CD8-positive, alpha-beta memory T cell (primary cell): ENCODE measurements at places on chromosomes 16 and 17.

GRCh38 chr17:77768248-77768852 is 190.2 kb upstream of the TNRC6C start:
- no peak for DNase-seq

- DNase-seq = no peak
Measured at GRCh38 chr16:78252757-78253156, 153.3 kb downstream of the WWOX start.

DNA sequence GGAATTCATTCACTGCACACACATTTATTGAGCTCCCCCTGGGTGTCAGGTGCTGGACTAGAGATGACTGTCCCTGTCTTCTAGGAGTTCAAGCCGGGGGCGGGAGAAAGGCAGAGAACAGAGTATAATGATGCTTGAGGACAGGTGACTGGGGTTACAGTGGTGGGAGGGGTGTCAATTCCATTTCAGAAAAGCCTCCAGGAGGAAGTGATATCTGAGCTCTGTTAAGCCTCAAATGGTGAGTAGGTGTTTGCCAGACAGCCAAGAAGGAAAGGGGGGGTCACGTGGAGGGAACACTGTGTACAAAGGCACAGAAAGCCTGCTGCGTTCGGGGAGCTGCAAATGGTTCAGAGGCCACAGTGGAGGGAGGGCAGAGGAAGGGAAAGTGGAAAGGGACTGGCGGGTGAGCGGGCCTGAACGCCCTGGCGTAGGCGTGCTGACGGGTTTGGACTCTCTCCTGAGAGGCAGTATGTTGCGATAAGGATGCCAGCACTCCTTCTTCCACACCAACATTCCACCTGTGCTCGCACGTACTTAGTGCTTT is 9.7 kb upstream of the NXPH3 start:
- DNase-seq = no peak

DNA sequence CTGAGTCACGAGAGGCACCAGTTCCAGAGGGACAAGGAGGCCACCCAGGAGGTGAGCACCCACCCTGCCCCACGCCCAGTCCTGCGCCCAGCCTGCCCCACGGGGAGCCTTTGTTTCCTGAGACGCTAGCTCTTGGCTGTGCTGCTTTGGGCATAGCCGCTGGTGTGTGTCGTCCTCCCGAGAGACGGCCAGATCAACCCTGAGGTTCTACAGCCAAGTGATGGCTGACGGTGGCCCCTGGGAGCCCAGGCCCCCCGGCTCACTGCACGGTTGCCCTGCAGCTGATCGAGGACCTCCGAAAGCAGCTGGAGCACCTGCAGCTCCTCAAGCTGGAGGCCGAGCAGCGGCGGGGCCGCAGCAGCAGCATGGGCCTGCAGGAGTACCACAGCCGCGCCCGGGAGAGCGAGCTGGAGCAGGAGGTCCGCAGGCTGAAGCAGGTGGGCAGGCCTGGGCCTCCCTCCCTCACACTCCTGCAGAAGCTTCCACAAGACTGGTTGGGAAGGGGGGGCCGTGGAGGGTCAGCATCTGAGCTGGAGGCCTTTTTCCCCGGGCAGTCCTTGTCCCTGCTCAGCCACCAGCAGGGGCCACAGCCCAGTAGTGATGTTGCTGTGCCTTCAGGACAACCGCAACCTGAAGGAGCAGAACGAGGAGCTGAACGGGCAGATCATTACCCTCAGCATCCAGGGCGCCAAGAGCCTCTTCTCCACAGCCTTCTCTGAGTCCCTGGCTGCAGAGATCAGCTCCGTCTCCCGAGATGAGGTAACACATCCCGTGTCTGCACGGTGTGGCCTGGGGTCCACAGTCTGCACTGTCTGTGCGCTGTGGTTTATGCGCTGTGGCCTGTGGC is 7.4 kb upstream of the CAPN15 start:
- DNase-seq = no peak

- DNase-seq = no peak
Measured at GRCh38 chr17:78537217-78537860, 39.9 kb downstream of the DNAH17 start.

DNA sequence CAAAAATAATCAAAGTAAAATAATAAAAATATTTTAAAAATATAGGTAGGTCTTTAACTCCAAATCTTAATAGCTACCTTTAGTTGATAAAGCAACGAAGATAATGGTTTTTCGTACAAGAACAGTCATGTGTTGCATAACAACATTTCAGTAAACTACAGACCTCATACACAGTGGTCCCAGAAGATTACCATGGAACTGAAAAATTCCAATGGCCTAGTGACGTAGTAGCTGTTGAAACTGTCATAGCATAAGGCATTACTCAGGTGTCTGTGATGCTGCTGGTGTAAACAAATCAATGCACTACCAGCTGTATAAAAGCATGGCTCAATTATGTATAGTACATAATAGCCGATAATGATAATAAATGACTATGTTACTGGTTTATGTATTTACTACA is 43.9 kb downstream of the CREBBP start:
- DNase-seq = no peak

- DNase-seq = no peak
Measured at GRCh38 chr17:49825645-49826044, 22.2 kb downstream of the TAC4 start.

GRCh38 chr16:19029980-19030379 is 37.4 kb upstream of the COQ7 start:
- no peak for DNase-seq

- no peak for DNase-seq
Measured at GRCh38 chr16:55386534-55387296, 62.7 kb downstream of the IRX6 start.

- DNase-seq = no peak
Measured at GRCh38 chr16:57704011-57704904, 9.7 kb downstream of the DRC7 start.

DNA sequence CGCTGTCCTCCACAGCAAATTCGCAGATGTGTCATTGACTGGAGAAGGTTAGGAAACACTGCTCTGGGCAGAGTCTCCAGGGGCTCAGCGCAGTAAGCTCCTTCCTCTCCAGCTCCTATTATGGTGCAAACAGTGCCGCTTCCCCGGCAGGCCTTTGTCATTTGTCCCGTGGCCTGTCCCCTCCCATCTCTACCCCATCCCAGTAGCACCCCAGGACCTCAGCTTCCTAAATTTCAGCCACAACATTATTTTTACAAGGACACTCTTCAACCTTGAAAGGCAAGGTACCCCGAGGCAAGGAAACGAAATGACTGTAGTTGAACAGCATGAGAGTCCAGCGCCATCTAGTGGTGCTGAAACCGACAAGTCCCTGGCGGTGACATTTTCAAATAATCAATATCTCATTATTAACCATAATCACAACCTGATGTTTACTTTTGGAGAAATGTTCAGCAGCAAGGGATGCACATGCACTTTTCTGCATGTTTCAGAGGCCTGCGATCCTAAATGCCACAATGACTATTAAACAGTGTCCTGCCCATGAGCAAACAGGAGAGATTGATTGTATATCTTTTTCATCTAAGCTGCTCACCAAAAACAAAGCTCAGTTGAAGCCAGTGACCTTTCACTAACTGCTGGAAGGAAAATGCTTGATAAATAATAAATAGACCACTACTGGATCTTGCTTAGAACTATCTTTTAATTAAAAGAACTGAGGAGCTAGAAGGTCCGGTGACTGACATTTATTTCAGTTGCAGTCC is 16.5 kb downstream of the MRPS23 start:
- DNase-seq = peak; percentile 59

DNA sequence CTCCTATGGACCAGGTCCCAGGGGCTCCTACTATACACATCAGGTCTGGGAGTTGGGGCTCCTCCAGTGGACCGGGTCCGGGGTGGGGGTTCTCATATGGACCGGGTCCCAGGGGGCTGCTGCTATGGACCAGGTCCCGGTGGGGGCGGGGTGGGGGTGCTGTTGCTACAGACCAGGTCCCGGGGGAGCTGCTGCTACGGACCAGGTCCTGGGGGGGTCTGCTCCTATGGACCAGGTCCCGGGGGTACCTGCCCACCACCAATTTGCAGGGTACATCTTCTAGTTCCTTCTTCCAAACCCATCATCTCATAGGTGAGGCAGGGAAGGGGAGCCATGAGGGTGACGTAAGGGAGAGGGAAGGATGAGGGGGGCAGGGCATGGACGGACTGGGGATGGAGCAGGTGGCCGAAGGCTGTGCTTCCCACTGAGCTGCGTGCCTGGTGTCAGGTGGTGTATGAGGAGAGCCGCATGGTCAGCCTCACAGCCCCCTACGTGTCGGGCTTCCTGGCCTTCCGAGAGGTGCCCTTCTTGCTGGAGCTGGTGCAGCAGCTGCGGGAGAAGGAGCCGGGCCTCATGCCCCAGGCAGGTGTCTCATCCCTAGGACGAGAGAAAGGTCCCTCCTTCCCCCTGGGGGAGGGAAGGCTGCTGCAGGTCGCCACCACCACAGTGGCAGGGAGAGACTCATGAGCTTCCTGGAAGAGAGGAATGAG is 6.6 kb downstream of the ENDOV start:
- DNase-seq = no peak

DNA sequence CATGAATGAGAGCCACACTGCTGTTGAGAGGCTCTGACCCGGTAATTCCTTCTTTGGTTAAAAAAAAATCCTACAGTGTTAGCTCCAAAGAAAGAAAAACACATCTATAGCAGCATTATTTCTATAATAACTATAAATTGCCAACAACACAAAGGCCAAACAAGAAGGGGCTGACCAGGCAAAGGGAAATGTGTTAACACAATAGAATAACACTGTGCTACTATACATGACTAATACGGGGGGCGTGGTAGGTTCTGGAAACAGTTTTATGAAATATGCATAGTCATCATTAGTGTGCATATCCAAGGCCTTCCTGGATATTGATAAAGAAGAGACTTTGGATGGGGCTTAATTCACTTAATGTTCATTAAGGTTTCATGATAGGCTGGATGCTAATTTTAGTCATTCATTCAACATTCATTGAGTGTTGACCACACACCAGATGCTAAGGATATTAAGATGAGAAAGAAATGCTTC is 50.0 kb upstream of the CCL1 start:
- DNase-seq = no peak

DNA sequence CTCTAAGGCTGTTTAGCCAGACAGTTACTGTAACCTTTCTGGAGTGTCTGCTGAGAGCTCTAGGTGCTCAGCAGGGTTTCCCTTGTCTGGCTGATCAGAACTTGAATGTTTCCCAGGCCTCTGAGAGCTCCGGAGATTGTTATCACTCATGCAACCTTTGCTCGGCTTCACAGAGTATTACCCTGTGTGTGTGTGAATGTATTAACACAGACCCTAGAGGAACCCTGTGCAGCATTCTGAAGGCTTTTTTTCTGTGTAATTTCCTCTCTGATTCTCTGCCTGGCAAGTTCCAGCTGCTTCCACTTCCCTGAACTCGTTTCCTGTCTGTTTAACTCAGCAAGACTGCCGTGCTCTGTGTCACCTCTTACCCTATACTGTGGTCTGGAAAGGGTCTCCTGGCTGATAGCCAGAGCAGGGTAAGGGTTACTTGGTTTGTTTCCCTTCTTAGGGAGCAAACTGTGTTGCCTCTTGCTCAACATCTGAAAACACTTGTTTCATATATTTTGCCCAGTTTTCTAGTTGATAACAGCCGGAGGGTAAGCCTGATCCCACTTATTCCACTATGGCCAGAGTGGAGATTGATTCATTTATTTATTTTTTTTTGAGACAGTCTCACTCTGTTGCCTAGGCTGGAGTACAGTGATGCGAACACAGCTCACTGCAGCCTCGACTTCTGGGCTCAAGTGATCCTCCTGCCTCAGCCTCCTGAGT is 21.7 kb downstream of the PRMT7 start:
- no peak for DNase-seq

DNA sequence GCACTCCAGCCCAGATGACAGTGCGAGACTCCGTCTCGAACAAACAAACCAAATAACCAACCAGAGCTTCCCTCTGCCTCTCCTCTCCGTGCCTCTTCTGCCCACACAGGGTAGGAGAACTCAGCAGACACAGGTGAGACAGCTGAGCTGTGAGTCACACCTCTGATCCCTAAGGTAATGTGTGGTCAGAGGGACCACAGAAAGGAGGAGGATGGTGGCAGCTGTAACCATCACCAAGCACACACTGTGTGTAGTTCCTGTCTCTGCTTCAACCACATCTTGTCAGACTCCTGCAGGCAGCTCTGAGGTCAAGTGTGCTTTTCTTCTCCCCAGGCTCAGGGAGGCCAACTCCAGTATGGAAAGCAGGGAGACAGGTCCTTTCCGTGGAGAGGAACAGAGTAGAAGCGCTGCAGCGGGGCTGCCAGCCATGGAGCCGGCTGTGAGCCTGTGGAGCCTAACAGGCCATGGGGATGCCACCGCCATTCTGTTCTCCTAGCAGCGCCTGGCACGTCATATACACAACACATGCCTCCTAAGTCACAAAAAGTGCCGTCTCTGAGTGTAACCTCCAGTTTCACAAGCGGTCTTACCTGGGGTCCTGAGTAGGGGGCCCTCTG is 7.1 kb downstream of the NUDT16L1 start:
- peak; percentile 38 for DNase-seq

DNA sequence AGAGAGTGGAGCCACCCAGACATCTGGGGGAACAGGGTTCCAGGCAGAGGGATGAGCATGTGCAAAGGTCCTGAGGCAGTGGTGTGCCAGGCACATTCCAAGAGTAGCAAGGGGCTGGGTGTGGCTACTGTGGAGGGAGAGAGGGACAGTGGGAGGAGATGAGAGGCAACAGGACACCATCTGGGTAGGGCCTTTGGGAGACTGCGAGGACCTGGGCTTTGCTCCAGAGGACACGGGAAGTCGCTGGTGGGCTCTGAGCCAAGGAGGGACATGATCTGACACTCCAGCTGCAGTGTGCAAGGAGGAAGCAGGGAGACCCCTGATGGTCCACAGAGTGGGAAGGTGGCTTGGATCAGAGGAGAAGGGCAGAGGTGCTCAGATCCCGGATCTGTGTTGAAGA is 56.7 kb upstream of the MED9 start:
- DNase-seq = no peak

GRCh38 chr16:74698222-74698621 is 2.4 kb downstream of the MLKL start:
- DNase-seq = no peak

DNA sequence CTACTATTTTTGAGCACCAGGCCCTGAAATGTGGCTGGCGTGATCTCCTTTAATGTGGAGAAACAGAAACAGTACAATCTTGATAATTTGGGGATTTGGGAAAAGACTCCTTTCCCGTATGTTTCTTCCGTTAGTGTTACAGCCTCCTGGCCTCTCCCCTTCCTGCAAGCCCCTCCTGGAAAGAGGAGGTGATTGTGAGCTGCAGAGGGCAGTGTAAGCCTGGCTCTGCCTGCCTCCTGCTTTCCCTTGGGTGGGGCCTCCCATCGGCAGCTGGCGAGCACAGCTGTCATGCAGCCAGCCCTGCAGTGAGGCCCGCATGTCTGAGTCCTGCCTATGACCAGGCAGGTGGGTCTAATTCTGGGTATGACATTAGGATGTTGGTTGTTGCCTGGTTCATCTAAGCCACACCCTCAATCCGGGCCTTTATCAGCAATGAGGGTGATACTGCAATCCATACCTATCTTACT is 48.7 kb upstream of the WSB1 start:
- DNase-seq = peak; percentile 7

DNA sequence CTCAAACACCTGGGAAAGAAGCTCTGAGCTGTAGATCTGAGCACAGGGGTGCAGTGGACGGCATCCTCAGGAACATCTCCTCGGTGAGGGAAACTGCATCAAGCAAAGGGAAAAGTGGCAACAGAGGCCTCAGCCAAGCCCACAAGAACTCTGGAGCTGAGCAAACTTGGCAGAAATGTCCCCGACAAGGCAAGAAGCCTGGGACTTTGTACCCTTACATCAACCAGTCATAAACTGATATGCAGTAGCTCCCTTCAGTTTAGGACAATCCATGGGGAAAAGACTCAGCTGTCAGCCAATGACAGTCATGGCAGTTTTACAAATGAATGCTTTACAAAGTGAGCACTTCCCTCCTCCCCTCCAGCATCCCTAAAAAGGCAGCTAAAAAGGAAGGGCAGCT is 210.0 kb upstream of the DYNLRB2 start:
- DNase-seq = no peak

GRCh38 chr16:85293904-85294642 is 181.8 kb upstream of the CIBAR2 start:
- DNase-seq = no peak
